Epithelial cell of umbilical artery (primary cell): ENCODE measurements at places on chromosomes 1 and 21. TPM values are rescaled to one million over a fixed set of nuclear protein-coding genes. Genes with fewer than 3 reads are reported as not detected.

C1orf52 gene
- 18.1 and 22.7 TPM in 2 replicates for total RNA-seq

RIMS3 gene
- 0.15 and 0.32 TPM in 2 replicates for total RNA-seq

KLHDC7A gene
- not detected in 2 replicates for total RNA-seq

CELSR2 gene
- 0.65 and 0.76 TPM in 2 replicates for total RNA-seq

C4BPA gene
- not detected in 2 replicates for total RNA-seq

APOBEC4 gene
- not detected in 2 replicates for total RNA-seq

SETDB1 gene
- 28.9 and 42.6 TPM in 2 replicates for total RNA-seq

CD1E gene
- not detected in 2 replicates for total RNA-seq
